ENCODE measurements at places on chromosomes 12 and 14. TPM values are rescaled to one million over a fixed set of nuclear protein-coding genes. Genes with fewer than 3 reads are reported as not detected.

Gene C1QL4
- 1.5 TPM for polyA plus RNA-seq

GRCh38 chr12:112304436-112304835 lies 77.8 kb downstream of the HECTD4 start:
- no peak for DNase-seq

- DNase-seq: no peak
Observed at GRCh38 chr12:22600181-22600580, 24.8 kb upstream of the ETNK1 start.

GRCh38 chr12:106690569-106691305 lies 83.7 kb upstream of the RIC8B start:
- DNase-seq: no peak

DNA sequence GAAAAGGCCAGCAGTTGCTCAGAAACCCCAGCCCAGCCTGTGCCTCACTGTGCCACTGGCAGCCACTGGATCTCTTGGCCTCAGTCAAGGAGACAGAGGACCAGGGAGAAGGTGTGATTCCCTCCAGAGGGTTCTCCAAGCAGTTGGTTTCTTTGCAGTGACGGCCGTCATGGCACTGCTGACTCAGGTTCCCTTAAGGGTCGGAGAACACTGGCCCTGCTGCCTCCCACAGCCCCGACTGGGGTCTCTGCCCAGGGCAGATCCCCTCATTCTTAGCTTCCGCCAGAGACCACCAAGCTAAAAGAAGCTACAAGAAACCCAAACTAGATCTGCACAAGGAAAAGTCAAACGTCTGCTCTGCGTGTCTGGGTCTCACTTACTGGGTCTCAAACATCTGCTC lies 16.4 kb downstream of the TSPAN11 start:
- DNase-seq: no peak
